ENCODE measurements at places on chromosomes 2 and 18. TPM values are rescaled to one million over a fixed set of nuclear protein-coding genes. Genes with fewer than 3 reads are reported as not detected.

Gene FBXO36
- total RNA-seq = 3.8 TPM

Gene NTSR2
- not detected for total RNA-seq

Gene B3GNT7
- not detected for total RNA-seq

Gene SCG2
- 5.0 TPM for total RNA-seq

Gene FAM110C
- not detected for total RNA-seq

Gene ITGB6
- not detected for total RNA-seq

Gene CMPK2
- 0.55 TPM for total RNA-seq

Gene PLGLB2
- not detected for total RNA-seq

Gene ODC1
- total RNA-seq = 113 TPM

Gene C1QL2
- not detected for total RNA-seq

Gene TPO
- not detected for total RNA-seq

Gene TMEM37
- total RNA-seq = not detected

Gene CCDC150
- total RNA-seq = 12.2 TPM

Gene OR6B2
- not detected for total RNA-seq

Gene ZAP70
- not detected for total RNA-seq

Gene B4GALT6
- 0.09 TPM for total RNA-seq

Gene C2orf80
- total RNA-seq = not detected

Gene ANKRD62
- not detected for total RNA-seq

Gene PLEK
- not detected for total RNA-seq

Gene DYTN
- total RNA-seq = not detected

Gene PARD3B
- total RNA-seq = 10.6 TPM

Gene FBLN7
- total RNA-seq = not detected

Gene NRP2
- total RNA-seq = 13.2 TPM

Gene INHBB
- 0.09 TPM for total RNA-seq

Gene DCAF17
- total RNA-seq = 21.2 TPM

GRCh38 chr2:47386551-47386950, 16.4 kb upstream of the MSH2 start:
- DNase-seq = no peak

- DNase-seq = no peak
These were observed 32.9 kb upstream of the ALK start for GRCh38 chr2:29954316-29954715.

DNA sequence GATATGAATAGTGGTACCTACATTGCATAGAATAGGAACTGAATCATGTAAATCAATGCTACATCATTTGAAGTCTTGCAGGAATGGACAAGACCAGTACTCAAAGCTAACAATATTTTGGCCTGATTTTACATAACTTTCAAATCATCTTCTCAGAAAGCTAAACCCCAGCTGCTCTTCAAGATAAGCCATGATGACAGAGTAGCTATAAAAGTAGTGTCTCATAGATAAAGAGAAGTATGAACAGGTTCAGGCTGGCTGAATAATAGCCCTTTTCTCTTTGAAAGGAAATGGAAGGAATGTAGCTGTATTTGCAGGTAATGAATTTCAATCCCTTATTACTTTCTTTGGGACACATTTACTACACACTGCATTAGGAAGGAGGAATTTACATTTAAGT, 28.2 kb downstream of the TSPYL6 start:
- DNase-seq = no peak

- no peak for DNase-seq
These were observed 91.3 kb downstream of the OLA1 start for GRCh38 chr2:174157053-174157452.

GRCh38 chr18:59231877-59232276, 11.9 kb downstream of the GRP start:
- no peak for DNase-seq

DNA sequence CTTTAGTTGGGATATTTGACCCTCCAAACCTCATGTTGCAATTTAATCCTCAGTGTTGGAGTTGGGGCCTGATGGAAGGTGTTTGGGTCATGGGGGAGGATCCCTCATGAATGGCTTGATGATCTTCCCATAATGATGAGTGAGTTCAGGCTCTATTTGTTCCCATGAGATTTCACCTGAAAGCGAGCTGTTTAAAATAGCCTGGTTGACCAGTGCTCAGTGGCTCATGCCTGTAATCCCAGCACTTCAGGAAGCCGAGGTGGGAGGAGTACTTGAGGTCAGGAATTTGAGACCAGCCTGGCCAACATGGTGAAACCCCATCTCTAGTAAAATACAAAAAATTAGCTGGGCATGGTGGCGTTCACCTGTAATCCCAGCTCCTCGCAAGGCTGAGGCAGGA, 14.9 kb upstream of the PSME4 start:
- DNase-seq = no peak

- no peak for DNase-seq
These were observed 60.9 kb downstream of the LDLRAD4 start for GRCh38 chr18:13279181-13280069.

GRCh38 chr2:202031246-202031951, 2.3 kb upstream of the FZD7 start:
- DNase-seq = no peak

DNA sequence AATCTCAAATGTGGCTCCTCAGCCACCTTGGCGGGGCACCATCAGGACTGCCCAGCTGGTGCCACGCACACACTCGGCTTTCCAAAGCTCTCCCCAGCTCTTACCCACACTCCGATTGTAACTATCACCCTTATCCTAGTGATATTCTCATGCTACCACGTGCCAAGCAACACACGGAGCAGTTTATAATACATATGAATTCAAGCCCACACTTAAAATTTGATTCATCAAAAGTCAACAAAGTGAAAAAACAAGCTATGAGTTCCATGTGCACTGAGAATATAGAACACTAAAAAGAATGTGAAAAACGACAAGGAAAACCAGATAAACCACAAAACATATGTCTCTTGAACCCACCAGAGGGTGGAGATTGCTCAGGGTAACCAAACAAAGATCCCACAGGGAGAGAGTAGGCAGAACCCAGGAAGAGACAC, 31.6 kb downstream of the LONRF2 start:
- DNase-seq = no peak

- no peak for DNase-seq
These were observed 160.8 kb upstream of the MYCN start for GRCh38 chr2:15779381-15780041.

- peak; percentile 53 for DNase-seq
These were observed 99.5 kb upstream of the ITGB6 start for GRCh38 chr2:160299540-160299939.

DNA sequence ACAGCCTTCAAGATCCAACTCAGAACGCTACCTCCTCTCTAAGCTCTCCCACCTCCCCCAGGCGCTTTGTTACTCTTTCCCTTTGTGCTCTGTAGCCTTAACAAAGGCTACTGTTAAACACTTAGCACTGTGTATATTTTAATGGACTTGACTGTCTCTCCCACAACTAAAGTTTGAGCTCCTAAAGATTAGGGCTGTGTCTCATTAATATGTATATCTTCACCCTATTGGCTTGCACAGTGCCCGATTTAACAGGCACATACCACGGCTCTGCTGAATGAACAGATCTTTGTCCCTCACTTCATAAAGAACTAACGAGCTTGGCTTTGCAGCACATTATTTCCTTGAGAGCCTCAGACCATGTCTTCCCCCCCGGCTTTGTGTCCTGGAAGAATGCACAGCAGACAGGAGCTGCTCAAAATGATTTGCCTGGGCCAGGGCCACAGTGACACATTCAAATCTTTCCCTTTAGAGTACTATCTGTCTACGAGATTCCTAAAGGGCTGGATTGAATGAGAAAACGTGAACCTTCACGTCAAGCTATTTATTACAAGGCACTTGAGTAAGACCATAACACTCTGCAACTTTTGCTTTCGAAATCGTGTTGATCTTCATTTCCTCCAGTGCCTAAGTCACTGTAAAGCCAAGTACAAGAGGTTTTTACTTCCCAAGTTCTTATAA, 22.1 kb downstream of the ABHD3 start:
- no peak for DNase-seq

DNA sequence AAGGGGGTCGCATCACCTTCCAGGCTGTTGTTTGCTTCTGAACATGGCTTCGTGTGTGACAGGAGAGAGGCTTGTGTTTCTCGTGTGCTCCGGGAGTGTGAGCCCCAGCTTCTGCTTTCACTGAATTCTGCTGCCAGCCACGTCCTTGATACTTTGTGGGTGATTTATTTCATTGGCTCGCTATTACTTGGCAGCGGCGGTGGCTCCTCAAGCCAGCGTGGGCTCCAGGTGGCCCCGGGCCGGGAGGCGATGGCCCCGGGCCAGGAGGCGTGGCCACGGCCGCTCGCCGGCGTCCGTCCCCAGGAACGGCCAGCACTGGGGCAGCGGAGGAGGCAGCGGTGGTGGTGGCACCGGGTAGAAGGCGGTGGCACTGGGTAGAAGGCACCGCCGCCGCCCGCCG, 63.1 kb downstream of the NAPG start:
- DNase-seq = no peak

GRCh38 chr2:43340066-43340465, 113.7 kb upstream of the ZFP36L2 start:
- peak; percentile 18 for DNase-seq

DNA sequence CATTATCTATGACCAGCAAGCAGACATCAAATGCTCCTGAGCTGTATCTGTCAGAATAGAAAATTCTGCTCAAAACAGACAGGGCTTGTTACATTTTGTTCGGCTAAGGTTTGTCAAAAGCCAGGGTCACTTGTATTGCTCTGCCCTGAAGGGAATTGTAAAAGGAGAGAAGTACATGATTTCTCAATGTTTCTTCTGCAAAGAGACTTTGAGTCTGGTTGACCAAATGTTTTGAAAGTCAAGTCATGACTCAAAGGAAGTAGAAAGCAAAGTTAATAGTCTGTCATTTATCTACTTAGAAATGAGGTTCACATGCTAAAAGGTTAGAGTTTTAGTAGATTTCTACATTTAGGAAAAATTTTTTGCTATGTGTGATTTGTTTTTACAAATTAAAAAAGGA, 1624.1 kb upstream of the ZEB2 start:
- no peak for DNase-seq

DNA sequence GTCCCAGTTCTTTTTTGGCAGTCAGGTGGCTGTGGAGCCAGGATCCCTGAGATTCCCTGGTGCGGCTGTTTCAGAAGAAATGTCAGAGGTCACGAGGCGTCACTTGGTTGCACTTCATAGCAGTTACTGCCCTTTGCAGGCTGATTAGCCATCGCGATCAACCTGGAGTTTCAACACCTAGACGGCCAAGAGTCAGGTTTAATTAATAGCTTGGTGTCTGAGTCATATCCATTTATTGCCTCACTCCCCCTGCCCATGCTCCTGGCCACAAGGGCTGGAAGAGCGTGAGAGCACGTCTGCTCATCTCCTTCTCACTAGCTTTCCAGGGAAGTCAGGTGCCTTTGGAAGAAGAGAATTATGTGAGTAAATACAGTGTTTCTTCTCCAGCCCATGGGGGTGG, 552.3 kb downstream of the TSN start:
- DNase-seq = no peak

- no peak for DNase-seq
These were observed 123.6 kb upstream of the CDCA7 start for GRCh38 chr2:173231042-173231441.

- no peak for DNase-seq
These were observed 260.8 kb upstream of the HDAC4 start for GRCh38 chr2:239661334-239662312.

- peak; percentile 60 for DNase-seq
These were observed 1.5 kb downstream of the EPAS1 start for GRCh38 chr2:46298522-46299353.

- DNase-seq = no peak
These were observed 766 bp downstream of the PDE6D start for GRCh38 chr2:231780123-231780908.

GRCh38 chr2:189467593-189467992, 26.3 kb downstream of the WDR75 start:
- no peak for DNase-seq

GRCh38 chr2:110106642-110107041, 9.0 kb downstream of the MALL start:
- no peak for DNase-seq

- no peak for DNase-seq
These were observed 133.9 kb upstream of the GCFC2 start for GRCh38 chr2:75844651-75845050.

DNA sequence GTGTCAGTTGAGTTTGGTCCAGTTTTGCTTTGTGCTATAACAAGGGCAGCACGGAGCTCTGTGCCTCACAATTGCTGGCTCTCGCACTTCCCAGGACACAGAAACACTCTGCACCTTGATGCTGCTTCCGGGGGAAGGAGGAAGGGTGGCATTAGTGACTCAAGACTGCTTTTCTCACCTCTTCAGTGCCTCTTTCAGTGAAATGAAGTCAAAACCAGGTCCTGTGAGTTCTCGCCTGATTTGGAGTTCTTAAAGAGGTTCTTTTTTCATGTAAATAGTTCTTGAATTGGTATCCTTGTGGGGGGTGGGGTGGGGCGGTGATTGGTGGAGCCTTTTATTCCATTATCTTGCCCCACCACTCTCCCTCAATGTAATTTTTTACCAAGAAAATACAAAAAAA, 91.5 kb upstream of the MYT1L start:
- no peak for DNase-seq

DNA sequence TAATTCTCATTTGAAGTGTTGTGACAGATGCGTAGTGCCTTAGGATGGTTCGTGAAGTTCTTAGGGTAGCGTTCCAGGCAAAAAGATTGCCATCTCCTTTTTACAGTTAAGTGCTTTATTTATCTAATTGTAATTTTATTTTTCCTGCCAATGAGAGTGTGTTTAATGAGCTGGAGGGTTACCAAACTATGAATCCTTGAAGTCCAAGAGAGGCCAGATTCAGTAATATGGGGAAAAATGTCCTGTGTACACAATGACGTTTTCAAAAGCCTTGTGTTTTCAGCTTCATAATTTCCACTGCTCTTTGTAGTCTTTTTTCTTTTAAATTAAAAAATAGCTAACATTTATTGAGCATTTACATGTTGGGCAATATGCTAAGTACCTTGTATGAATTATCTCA, 23.8 kb downstream of the ACYP2 start:
- DNase-seq = no peak

DNA sequence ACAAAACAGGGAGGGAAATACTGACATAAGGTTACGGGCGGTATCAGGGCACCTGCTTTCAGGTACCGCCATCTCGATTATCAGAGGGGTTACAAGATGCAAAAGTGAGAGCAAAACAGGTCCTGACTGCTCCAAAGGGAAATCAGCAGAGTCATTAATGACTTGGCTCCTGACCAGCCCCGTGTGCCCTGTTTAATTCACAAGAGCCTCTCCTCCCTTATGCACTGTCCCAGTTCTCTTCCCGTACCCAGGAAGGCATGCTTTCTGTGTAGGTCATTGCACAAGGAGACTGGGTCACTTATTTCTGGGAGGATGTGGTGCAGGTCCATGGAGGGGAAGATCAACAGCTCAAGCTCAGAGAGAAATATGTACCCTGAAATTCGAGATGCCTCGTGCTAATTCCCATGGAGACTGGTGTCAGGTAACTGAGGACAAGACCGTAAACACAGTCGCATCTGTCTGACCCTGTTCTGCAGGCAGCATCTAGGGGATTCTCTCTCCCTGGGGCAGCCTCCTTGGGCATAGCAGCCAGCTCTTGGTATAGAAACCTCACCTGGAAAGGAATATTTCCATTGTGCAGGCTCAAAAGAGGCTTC, 79.9 kb downstream of the HNRNPLL start:
- DNase-seq = no peak

GRCh38 chr18:10313016-10313342, 141.5 kb upstream of the APCDD1 start:
- DNase-seq = no peak

GRCh38 chr2:66862885-66863650, 428.1 kb downstream of the MEIS1 start:
- peak; percentile 42 for DNase-seq

- DNase-seq = no peak
These were observed 350.7 kb upstream of the MYT1L start for GRCh38 chr2:2681711-2682251.

GRCh38 chr18:10289951-10290637, 164.3 kb upstream of the APCDD1 start:
- DNase-seq = no peak

Data from SJSA1 (cell line).